Breast epithelium (tissue), 4 donors: ENCODE measurements at places on chromosomes 3 and 15. TPM values are rescaled to one million over a fixed set of nuclear protein-coding genes. Genes with fewer than 3 reads are reported as not detected.
A peak's percentile ranks its signal among the peaks of the same experiment; 100 is the strongest.

CMC1 gene
- 7.9 TPM for total RNA-seq

DNA sequence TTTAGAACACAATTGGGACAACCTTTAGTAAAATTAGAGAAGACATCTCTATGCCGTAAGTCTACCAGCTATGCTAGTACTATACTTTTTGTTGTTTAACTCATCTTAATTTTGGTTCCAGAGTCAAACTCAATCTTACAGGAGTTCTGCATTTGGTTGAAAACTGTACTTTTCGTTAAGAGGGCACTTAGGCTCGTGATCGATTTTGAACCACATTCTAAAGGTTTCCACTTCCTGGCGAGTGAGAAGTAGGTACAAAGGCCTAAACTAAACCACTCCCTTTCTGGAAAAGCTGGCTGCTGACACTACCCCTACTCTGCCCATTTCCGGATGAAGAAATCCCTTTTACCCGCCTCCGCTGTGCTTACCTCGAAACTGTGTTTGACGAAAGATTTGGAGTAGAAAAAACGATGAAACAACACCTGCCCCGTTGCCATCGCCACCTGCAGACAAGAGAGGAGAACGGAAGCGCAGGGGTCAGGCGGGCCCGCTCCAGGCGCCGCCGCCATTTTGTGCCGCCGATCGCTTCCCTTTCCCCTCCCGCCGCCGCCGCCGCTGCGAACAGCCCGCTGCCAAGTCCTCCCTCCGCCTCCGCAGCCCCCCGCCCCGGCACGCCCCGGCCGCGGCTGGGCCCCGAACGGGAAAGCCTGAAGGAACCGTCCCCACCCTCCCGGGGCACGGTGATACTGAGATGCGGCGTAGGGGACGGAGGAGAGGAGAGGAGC lies 748 bp downstream of the CCNL1 start:
- peak; percentile 75 for DNase-seq
- no peaks in the 10 kb centered on the region for H3K4me1 ChIP-seq
- H3K27me3 ChIP-seq, result no peaks in the 10 kb centered on the region
- peak overlapping the region; percentile 100 for H3K27ac ChIP-seq

- no peak overlapping the region for H3K4me3 ChIP-seq
- no peaks in the 10 kb centered on the region for H3K27me3 ChIP-seq
- H3K27ac ChIP-seq, result peak overlapping the region; percentile 52
Observed at GRCh38 chr15:71472566-71472965, 337.8 kb upstream of the NR2E3 start.

DPPA4 gene
- not detected for total RNA-seq

DNA sequence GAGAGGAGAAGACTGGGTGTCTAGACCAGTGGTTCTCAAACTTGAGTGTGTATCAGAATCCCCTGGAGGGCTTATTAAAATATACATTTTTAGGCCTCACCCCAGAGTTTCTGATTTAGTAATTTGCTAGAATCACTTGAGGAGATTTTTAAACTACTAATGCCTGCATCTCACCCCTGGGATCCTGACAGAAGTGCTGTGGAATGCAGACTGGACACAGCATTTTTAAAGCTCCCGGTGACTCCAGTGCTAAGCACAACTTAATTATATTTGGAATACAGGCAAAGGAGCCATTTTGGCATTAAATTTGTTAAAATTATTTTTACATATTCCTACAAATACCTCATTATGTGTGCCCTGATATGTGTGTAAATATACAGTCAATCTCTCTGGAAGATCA lies 26.7 kb upstream of the COL6A6 start:
- no peak for DNase-seq
- no peaks in the 10 kb centered on the region for H3K27me3 ChIP-seq
- H3K36me3 ChIP-seq, result no peaks in the 10 kb centered on the region
- no peaks in the 10 kb centered on the region for H3K4me1 ChIP-seq

TRPM1 gene
- not detected for total RNA-seq

DNA sequence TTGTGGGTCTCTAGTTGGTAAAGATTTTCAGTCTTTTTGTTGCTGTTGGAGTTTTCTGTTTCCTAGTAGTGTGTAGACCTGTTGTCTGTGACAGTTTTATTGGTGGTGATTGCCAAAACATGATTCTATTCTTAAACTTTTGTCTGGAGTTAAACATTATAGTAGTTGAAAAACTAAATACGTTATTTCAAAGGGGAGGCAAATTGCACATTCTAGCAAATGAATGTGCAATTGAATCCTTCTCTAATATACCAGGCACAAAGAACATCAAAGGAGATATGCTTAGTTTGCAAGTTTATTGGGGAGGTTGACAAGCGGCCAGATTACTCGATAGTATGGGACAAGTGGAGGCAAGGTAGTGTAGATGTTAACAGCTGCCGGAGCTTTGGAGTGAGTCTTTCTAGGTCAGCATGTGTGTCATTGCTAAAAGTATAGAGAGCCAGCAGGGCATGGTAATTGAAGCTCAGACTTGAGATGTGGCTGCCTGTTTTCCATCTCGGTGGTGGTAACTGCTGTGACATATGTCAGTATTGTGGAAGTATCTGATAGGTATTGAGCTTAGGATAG lies 20.6 kb downstream of the CHD2 start:
- DNase-seq, result no peak
- no peaks in the 10 kb centered on the region for H3K27me3 ChIP-seq
- H3K4me1 ChIP-seq, result peaks cover 37% of the 10 kb centered on the region
- H3K27ac ChIP-seq, result peak overlapping the region; percentile 84
- peak overlapping the region; percentile 5 for H3K4me3 ChIP-seq
- H3K36me3 ChIP-seq, result no peaks in the 10 kb centered on the region

GP9 gene
- total RNA-seq, result 0.48 TPM

DNA sequence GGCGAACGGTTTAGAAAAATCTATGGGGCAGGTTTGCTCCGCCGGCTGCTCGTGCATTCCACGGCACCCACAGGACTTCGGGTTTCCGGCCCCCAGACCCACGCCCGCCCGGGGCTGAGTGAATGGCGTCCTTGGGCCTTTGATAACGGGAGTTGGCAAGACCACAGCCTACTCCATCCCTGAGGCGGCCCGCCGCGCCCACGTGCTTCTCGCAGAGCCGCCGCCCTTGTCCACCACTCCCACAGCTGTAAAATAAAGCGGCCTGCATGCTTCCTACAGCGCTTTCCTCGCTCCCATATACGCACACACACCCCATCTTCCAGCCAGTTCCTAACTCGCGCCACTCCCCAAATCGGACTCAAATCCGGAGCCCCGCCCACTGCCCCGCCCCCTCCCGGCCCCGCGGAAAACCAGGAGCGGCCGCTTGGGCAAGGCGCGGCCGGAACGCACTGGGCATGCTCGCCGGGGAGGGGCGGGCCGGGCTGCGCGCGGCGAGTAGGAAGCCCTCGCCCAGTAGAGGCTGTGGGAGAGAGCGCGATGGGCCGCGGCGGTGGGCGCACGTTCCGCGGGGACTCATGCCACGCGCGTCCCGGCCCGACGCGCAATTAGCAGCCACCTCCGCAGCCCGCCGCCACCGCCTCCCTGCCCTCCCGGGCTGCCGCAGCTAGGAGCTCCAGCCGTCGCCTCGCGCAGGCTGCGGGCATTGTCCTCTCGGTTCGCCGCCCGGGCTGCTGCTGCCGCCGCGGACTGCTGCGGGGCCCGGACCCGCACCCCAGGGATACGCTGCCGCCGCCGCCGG lies at the start of gene RAP2B:
TSS of gene RAP2B (plus strand) at position 513 of the 799 bp plus-strand sequence. CDS start 468 bp downstream, outside the sequence.
- DNase-seq, result peak; percentile 96
- H3K4me1 ChIP-seq, result peaks cover 6% of the 10 kb centered on the region
- H3K27ac ChIP-seq, result peak within 1 kb of the TSS; percentile 95
- H3K36me3 ChIP-seq, result no peaks in the 10 kb centered on the region

LACTB gene
- 15.7 TPM for total RNA-seq

- no peaks in the 10 kb centered on the region for H3K27me3 ChIP-seq
- H3K4me3 ChIP-seq, result no peak overlapping the region
- H3K36me3 ChIP-seq, result no peaks in the 10 kb centered on the region
- DNase-seq, result no peak
Observed at GRCh38 chr15:68637767-68638404, 59.1 kb downstream of the CORO2B start.

PAQR5 gene
- total RNA-seq, result 0.96 TPM

DNA sequence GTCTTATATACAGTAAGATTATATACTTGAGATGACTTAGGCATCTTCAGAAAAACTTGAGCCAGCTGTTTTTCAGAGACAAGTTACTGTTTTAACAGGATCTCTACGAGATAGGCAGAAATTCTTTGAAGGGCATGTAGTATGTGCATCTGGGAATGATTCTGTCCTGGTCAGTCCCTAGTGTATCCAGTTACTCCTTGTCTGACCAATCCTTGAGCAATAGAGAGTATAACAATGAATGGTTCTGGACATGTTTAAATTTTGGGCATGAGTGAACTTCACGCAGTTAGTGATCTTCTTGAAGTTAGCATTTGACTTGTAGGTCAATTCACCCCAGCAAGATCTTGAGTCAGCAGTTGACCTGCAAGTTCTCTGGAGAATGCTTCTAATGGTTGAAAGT lies 24.7 kb upstream of the HHLA2 start:
- H3K36me3 ChIP-seq, result no peaks in the 10 kb centered on the region
- no peak overlapping the region for H3K4me3 ChIP-seq
- no peak for DNase-seq
- no peak overlapping the region for H3K27ac ChIP-seq
- H3K27me3 ChIP-seq, result no peaks in the 10 kb centered on the region
- no peaks in the 10 kb centered on the region for H3K4me1 ChIP-seq

GRCh38 chr3:183875411-183875810 lies 9.3 kb downstream of the PARL start:
- DNase-seq, result no peak
- no peaks in the 10 kb centered on the region for H3K27me3 ChIP-seq
- H3K4me3 ChIP-seq, result no peak overlapping the region
- H3K27ac ChIP-seq, result no peak overlapping the region
- peaks cover 2% of the 10 kb centered on the region for H3K4me1 ChIP-seq

DNA sequence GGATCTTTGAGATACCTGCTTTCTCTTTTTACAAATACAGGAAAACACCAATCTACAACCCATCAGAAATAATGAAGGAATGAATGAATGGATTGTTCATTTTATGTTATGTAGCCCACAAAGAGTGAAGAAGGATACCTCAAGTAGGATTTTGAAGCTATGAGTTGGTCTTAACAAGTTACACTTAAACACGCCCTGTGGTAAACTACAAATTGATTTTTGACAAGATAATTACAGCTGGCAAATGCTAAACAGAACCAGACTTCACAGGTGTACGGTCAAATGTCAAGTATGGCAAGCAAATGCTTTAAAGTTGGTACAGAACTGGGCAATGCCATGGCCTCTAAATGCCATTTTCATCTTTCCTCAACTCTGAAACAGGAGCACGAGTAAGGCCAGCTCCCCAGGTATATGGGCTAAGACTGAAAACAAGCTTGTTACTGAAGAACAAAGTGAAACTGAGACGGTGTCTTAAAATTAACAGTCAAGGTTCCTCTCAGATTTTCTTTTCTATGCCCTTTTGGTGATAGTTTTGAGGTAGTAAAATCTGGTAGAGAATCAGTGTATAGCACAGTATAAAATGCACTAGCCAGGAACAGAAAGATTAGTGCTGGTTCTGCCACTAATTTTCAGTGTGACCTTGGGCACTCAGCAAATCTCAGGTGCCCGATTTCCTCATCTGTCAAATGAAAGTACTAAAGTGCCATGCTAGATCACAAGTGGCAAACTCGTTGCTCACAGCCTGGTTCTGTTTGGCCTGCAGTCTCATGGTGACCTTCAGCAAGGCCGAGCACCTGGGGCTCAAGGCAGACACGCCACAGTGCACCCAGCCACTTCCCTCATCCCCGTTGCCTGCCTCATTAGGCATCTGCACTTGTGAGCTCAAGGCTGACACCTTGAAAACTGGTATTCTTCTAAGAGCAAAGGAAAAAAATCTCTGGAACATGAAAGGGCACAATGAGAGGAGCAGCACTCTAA lies 9.5 kb downstream of the RUVBL1 start:
- peaks cover 8% of the 10 kb centered on the region for H3K4me1 ChIP-seq
- H3K36me3 ChIP-seq, result no peaks in the 10 kb centered on the region
- no peak overlapping the region for H3K4me3 ChIP-seq
- no peaks in the 10 kb centered on the region for H3K27me3 ChIP-seq
- H3K27ac ChIP-seq, result no peak overlapping the region

GRCh38 chr3:81695302-81695701 lies 66.1 kb downstream of the GBE1 start:
- no peaks in the 10 kb centered on the region for H3K36me3 ChIP-seq
- DNase-seq, result no peak
- H3K27ac ChIP-seq, result no peak overlapping the region
- no peaks in the 10 kb centered on the region for H3K4me1 ChIP-seq
- no peaks in the 10 kb centered on the region for H3K27me3 ChIP-seq
- H3K4me3 ChIP-seq, result no peak overlapping the region

CTXN2 gene
- total RNA-seq, result not detected

DNA sequence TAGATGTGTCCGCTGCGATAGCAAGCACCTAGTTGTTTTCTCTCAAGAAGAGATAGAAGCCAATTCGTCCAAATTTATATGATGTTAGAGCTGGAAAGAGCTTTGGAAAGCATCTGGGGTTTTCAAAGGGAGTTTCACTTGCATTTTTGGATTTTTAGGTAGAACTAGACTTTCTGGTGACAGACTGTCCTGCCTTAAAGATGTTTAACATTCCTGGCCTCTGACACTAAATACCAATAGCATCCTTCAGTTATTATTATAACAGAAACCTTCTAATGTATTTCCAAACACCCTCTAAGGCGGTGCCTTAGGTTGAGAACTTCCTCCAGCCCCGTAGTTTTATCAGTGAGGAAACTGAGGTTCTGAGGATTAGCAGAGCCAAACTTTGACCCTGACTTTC lies 305.3 kb downstream of the SATB1 start:
- no peaks in the 10 kb centered on the region for H3K27me3 ChIP-seq
- H3K36me3 ChIP-seq, result no peaks in the 10 kb centered on the region
- H3K4me1 ChIP-seq, result no peaks in the 10 kb centered on the region
- no peak overlapping the region for H3K4me3 ChIP-seq
- no peak overlapping the region for H3K27ac ChIP-seq
- no peak for DNase-seq

- no peaks in the 10 kb centered on the region for H3K36me3 ChIP-seq
Observed at GRCh38 chr15:23877502-23878412, 190.7 kb upstream of the NDN start.

GRCh38 chr15:80991421-80991820 lies 1.8 kb upstream of the MESD start:
- H3K36me3 ChIP-seq, result no peaks in the 10 kb centered on the region
- H3K4me1 ChIP-seq, result peaks cover 5% of the 10 kb centered on the region
- no peak for DNase-seq
- H3K27ac ChIP-seq, result peak overlapping the region; percentile 72
- no peaks in the 10 kb centered on the region for H3K27me3 ChIP-seq
